Brain (organoid and tissue), 16 donors: ENCODE measurements at places on chromosomes 6 and 20. TPM values are rescaled to one million over a fixed set of nuclear protein-coding genes. Genes with fewer than 3 reads are reported as not detected.

DNA sequence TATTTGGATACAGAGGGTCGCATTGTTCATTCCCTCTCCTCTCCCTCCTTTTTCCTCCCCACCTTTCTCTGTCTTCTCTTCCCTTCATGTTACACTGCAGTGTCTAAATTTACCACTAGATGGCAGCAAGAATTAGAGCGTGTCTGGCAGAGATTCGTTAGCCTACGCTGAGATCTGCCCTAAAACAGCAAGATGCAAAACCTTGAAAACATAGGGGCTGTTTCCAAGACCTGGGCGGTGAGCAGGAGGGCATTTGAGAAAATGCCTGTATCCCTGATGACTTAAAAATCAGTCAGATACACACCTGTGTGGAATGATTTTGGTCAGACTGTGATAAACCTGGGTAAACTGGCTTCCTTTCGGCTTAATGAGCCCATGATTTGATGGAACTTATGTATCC lies 101.5 kb upstream of the ISM1 start:
- DNase-seq: peak; percentile 77

GRCh38 chr20:39875492-39876110 lies 813.4 kb downstream of the MAFB start:
- no peak for DNase-seq

GRCh38 chr20:11845340-11845739 lies 72.4 kb upstream of the BTBD3 start:
- DNase-seq: no peak

TSPO2 gene
- polyA plus RNA-seq: not detected

SLC17A3 gene
- polyA plus RNA-seq: not detected

DNA sequence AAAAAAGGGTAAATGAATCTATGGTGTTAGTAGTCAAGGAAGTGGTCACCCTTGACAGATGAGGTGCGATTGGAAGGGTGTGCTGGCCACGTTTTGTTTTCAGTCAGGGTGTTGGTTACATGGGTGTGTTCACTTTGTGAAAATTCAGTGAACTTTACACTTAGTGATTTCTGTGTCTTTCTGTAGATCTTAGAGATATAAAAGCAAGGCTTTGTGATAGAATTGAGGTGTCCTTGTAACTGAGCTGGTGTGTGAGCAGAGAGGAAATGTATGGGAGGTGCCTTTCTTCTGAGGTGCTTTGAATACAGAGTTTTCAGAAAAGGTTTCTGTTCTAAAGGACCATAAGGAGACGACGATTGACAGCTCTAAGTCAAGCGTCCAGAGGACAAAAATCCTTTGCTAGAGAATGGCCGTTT lies 90.5 kb downstream of the SAMD3 start:
- DNase-seq: no peak
